ENCODE measurements at places on chromosomes 4 and X. TPM values are rescaled to one million over a fixed set of nuclear protein-coding genes. Genes with fewer than 3 reads are reported as not detected.

The PCDH19 gene
- not detected for total RNA-seq

The GATA1 gene
- not detected for total RNA-seq

The NAA11 gene
- total RNA-seq: not detected

The CCNB3 gene
- total RNA-seq: 0.22 TPM

The KLHL2 gene
- 80.1 TPM for total RNA-seq

The GAB3 gene
- 28.3 TPM for total RNA-seq

The PAGE5 gene
- not detected for total RNA-seq

The IQSEC2 gene
- 0.86 TPM for total RNA-seq

The MAGEA6 gene
- total RNA-seq: not detected

The TRPC3 gene
- 0.24 TPM for total RNA-seq

The LINC00632 gene
- total RNA-seq: 1.0 TPM

The DMP1 gene
- not detected for total RNA-seq

DNA sequence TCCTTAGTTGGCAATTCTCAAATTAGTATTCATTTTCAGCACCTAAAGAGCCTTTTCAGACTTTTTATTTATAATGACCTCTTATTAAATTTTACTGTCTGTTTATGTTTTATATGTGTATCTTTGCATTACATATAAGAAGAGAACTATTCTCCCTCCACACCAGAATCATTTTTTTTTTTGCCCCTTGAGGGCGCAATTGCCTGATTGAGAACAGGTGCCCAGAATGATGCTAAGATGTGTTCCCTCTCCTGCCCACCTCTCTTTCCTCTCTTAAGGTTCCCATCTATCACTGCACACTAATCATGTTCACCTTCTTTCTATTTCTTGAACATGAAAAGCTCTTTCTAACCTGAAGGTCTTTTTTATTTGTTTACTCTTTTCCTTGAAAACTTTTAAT is 44.2 kb upstream of the ADAM29 start:
- no peak for DNase-seq

GRCh38 chr4:56345458-56345857 is 41.8 kb downstream of the AASDH start:
- no peak for DNase-seq

DNA sequence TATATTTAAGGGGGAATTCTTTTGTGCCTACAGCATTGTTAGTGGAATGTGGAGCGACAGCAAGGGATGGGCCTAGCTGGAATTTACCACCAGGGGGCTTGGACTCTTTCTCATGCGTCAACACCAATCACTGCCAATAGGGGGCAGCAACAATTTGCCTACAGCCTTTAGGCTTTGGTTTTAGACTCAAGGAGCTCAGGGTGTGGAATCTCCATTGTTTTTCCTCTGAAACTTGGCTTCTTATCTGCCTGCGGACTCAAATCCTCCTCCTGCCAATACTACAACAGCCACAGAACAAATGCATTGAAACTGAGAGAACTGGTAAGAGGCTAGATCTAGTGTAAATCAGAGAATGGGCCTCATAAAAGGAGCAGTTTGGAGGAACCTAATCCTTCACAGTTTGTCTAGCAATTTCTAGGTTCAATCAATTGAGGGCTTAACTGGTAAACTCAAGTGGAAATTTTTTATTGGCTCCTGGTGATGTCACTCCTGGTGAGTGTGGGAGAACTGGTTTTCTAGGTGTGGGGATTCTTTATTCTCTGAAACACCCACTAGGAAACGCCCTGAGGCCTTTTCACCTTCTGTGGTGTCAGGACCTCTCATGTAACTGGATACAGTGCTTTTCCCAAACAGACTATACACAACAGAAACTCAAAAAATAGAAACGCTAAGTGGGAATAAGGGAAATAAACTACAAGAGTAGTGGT is 27.9 kb upstream of the TMSB4X start:
- peak; percentile 80 for DNase-seq

- DNase-seq: no peak
Measured at GRCh38 chr4:99891351-99891750, 2.9 kb downstream of the LAMTOR3 start.

GRCh38 chrX:42797651-42798269 is 19.8 kb upstream of the PPP1R2C start:
- DNase-seq: no peak

DNA sequence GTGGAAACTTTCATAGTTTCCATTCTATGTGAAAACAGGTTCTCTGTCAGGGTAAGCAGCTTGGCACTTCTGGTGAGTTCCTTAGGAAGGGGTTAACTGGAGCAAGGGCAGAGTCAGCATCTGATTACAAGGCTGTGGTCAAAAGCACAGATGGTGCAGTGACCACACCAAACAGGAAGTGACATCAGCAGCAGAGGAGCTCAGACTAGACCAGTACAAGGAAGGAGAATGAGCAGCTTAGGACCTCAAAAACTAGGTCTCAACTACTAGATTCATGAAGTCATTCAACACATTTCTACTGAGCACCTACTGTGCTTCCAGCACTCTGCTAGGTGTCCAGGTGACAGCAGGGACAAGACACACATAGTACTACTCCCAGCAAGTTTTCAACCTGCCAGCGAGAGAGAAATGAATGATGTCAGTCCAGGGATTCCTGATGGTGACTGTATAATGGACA is 130.2 kb downstream of the AMELX start:
- no peak for DNase-seq

DNA sequence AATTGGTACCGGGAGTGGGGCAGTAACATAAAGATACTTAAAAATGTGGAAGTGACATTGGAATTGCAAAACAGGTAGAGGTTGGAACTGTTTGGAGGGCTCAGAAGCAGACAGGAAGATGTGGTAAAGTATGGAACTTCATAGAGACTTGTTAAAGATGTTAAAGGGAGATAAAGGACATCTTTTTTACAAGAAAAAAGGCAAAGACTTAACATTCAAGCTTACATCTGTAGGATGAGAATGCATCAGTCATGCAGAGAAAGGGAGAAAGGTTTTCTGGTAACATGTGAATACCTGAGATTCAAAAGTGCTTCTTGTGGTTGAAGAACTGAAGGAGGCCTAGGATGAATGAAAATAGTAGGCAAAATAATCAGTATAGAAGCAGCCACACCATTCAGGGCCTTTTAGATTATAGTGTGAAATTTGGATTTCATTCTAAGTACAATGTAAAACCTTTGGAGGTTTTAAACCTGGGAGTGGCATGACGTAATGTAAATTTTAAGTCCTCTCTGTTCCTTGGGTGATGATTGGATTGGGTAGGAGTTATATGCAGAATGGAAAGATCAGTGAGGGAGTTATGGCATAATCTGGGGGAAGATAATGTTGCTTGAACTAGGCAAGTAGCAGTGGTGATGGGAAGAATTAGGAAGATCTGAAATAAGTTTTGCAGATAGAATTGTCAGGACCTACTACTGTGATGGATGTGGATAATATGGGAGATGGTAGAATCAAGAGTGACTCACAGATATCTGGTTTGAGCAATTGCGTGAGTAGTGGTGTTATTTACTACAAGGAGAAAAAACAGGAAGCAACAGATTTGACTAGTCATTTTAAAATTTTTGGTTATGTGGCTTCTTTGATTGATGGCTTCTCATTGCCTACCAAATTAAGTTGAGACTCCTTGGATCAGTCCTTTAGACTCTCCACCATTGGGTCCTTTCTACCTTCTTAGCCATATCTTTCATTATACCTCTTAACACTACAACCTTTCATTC is 138.7 kb downstream of the VSIG4 start:
- DNase-seq: no peak

- no peak for DNase-seq
Measured at GRCh38 chr4:43680421-43680820, 768.2 kb downstream of the KCTD8 start.

DNA sequence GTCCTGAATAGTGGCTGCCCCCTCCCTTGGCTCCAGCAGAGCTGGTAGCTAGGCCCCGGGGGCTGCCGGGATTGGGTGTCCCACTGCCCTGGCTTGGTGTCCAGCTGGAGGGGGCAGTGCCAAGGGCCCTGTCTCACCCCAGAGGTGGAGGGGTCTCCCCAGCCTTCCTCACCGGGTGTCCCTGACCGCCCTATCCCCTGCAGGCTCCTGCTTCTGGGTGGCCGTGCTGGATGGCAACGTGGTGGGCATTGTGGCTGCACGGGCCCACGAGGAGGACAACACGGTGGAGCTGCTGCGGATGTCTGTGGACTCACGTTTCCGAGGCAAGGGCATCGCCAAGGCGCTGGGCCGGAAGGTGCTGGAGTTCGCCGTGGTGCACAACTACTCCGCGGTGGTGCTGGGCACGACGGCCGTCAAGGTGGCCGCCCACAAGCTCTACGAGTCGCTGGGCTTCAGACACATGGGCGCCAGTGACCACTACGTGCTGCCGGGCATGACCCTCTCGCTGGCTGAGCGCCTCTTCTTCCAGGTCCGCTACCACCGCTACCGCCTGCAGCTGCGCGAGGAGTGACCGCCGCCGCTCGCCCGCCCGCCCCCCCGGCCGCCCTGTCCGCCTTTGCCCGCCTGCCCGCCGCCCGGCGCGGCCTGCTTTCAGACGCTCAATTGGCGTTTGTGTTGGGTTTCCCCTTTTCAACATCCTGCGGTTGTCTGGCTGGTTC is 4.6 kb downstream of the NAT8L start:
- DNase-seq: no peak

- no peak for DNase-seq
Measured at GRCh38 chrX:33188286-33188685, 23.1 kb downstream of the DMD start.

GRCh38 chr4:158999166-158999682 is 103.7 kb upstream of the RAPGEF2 start:
- no peak for DNase-seq

- DNase-seq: no peak
Measured at GRCh38 chr4:53905276-53905940, 159.0 kb downstream of the CHIC2 start.

DNA sequence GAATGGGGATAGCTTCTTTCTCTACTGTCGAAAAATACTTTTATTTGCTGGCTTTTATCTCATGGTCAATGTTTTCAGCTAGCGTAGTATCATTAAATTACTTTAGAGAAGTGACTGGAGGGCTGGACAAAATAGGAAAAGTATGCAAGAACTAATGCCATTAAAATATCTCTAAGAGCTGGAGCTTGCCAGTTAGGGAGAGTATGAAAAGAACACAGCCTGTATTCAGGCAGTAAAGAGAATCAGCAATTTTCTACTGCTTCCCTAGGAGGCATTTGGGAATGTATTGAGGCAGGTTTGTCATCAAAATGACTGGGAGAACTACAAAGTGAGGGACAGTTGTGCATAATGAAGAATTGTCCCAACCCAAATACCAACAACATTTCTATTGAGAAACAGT is 43.0 kb upstream of the FTHL17 start:
- no peak for DNase-seq

DNA sequence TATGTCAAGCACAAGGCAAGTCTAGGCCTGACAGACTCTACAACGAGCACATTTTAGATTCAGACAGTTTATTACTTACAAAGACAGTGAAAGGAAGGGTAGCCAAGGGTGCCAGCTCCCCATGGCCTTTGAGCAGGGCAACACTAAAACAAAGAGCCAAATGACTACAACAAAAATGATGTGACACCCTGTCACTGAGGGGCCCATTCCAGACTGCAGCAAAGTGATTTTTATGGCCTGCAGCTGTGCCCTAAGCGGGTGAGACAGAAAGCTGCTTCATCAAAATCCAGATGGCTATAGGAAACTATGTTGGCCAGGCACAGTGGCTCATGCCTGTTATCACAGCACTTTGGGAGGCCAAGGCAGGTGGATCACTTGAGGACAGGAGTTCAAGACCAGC is 13.4 kb upstream of the RP2 start:
- no peak for DNase-seq

DNA sequence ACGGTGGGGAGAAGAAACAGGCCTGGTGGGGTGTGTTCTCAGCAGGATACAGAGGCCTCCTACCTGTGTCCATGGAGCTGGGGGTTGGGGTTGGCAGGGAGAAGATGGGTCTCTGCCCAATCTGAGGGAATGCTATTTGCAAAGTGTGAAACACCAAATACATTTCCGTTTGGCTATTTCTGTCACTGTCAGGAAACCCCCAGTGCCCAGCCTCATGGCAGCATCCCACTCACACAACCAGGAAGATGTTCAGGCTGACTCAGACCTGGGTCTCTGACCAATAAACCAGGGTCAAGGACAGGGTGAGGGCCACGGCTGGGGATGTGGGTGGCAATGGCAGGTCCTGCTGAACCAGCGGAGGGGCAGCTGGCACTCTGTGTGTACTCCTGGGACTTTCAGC is 41.3 kb downstream of the BCOR start:
- no peak for DNase-seq

GRCh38 chr4:175421506-175421905 is 390.6 kb downstream of the GPM6A start:
- DNase-seq: no peak

- DNase-seq: no peak
Measured at GRCh38 chrX:109728173-109728535, 4.9 kb downstream of the ACSL4 start.

- DNase-seq: no peak
Measured at GRCh38 chr4:77310931-77311330, 153.9 kb downstream of the CCNG2 start.

DNA sequence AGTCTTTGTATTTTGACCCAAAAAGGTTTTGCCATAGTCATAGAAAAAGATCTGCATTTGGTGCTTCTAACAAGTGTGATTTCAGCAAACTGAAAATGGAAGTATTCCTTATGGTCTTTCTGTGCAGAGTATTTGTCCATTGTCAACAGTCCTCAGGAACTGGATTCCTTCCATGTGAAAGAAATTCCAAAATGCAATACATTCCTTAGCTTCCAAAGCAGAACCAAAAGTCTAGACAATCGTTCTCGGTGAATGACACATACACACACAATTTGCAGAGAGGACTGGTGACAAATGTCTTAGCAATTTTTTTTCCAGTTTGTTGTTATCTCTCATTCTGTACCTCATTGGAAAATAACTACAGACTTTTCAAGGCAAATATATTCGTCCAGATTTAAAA is 562.2 kb upstream of the SLIT2 start:
- no peak for DNase-seq

DNA sequence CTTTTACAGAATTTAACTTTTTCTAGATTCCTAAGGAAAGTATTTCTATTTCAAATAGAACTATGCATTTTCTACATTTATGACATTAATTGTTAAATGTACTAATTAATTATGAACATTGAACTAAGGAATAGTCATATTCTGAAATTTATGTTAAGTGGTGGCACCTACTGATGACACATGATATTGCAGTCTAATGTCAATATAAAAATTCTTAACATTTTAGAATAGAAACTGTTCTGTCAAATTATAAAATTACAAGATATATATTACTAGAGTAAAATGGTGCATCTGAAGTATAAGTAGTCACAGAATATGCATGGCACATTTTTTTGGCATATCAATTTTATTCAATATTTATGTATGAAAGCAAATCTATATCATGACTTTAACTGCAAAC is 40.2 kb upstream of the NDNF start:
- DNase-seq: no peak

GRCh38 chrX:14027036-14027435 is 2.7 kb downstream of the GEMIN8 start:
- DNase-seq: no peak

- DNase-seq: no peak
Measured at GRCh38 chr4:4560642-4561041, 18.8 kb upstream of the STX18 start.

DNA sequence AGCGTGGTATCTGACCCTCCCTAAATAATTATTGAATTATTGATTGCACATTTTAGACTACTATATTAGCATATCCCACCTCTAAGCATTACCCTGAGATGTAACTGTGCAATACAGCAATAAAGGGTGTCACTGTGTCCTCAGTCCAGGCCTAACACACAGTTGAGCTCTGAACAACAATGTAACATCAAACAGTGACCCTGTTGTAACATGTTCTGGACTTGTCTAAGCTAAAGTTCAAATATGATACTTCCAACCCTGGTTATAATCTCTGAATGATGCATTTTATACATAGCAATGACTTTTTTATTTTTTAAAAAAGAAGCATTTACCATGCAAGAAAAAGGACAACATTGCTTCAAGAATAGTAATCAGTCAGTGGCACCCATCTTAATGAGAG is 61.6 kb upstream of the DMD start:
- no peak for DNase-seq

Data from natural killer cell treated with Interleukin-12 subunit alpha and Interleukin-12 subunit beta and Interleukin-15 and Interleukin-18, amount 100 ng/mL, for 72 hours (primary cell).